ENCODE measurements at places on chromosomes 4 and X.

GRCh38 chr4:165325732-165326512 is 1.5 kb upstream of the MSMO1 start:
- DNase-seq: no peak

- no peak for DNase-seq
Measured at GRCh38 chr4:2852481-2852921, 8.9 kb downstream of the ADD1 start.

GRCh38 chr4:31104043-31104442 is 383.9 kb downstream of the PCDH7 start:
- no peak for DNase-seq

DNA sequence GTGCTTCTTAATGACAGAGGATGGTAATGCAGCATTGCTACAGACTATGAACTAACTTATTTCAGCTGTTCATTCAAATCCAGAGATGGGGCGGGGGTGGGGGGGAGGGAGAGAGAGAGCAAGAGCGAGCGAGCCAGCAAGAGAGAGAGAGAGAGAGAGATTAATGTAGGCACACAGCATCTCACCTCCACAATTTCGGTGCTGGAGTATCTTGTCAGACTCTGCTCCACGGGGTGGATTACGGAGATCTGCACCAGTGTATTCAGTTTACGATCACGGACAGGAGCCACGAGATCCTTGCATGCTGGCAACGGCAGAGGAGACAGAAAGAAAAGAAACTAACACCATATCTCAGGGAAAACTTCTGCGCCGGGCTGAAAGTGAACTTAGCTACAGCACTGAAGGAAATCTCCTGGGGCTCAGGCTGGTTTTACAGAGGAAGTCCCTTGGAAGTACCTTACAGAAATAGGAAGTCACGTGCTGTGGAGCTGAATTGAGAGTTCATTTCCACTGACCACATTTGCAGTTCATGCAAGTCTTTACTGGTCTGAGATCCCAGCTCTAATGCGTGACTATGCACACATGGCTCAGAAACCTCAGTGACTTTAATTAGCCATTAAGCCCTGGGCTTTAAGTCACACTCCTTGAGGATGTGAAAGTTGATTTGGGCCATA is 440.9 kb downstream of the INPP4B start:
- DNase-seq: no peak

Data from stimulated activated CD4-positive, alpha-beta T cell treated with anti-CD3 and anti-CD28 coated beads, Interleukin-1b, Interleukin-23, amount 100 ng/mL, for 24 hours (primary cell).